ENCODE measurements at places on chromosomes 2 and 18.

DNA sequence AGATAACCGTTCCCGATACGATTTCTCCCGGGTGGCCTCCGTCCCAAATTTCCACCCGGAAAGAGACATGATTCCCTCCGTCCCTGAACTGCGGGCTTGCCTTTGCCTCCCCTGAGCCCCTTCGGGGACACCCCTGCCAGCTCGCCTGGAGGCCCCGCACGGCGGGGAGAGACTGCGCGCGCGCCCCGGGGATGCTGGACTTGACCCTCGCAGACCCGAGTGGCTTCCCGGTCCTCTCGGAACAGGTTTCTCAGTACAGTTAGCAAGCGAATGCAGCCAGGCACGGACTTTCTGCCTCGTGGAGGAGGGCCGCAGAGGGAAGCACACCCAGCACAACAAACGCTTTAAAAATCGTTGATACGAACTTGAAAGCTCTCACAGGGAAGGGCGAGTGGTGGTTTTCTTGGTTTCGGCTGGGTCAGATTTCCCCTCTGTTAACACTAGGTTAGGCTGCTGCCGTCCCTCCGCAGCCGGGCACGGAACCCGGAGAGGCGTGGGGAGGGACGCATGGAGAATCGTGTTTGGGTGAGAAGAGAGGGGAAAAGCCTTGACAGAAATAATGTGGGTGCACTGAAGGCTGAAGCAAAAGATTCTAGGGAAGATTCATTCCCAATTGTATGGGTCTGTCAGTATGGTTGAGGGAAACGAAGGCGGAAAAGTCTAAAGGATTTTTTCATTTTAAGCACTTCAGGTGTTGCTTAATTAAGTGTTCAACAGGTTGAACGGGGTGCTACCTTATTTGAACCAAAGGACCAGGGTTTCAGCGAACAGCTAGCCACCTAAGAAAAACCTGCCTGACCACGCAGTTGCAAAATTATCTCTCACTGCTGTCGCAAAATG lies 916 bp downstream of the TNFRSF11A start:
- no peak for DNase-seq

DNA sequence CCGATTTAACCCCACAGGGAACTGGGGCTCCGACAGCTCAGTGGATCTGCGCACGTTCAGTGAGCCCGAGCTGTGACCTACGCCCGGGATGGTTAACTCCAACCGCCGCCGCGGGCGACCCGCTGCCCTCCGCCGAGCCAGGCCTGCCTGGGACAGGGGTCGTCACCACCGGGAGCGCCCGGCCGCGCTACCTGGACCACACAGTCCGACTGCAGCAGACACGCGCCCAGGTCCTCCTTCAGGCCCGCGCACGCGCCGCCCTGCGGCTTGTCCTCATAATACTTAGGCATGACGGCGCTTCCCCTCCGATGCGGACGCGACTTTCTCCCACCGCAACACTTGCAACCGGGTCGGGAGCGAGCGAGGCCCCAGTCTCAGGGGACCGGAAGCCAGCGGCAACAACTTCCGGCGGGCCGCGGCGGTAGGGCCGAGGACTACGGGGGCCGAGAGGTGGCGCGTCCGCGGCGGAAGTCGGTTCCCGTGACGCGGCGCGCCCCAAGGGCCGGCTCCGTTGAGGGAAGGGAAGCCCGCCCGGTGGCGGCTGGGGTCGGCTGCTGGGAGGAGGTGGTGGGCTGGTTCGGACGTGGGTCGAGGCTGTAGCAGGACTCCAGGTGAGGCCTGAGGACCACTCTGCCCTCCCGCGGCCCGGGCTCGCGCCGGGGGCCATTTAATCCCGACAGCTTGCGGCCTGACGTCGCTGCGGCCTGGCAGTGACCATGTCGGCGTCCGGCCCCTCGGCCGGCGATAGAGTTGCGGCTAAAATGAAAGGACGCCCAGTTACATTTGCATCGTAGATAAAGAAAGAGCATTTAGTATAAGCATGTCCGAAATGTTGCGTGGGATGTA lies at the start of the genes COA5 and UNC50:
Gene COA5 (minus strand): TSS at position 397 of the 846 bp plus-strand sequence. CDS start 107 bp downstream, at position 290.
Gene UNC50 (plus strand): TSS at position 474 of the 846 bp plus-strand sequence. CDS start 1,171 bp downstream, outside the sequence.
- DNase-seq = peak; percentile 89

GRCh38 chr2:208657468-208657867 lies 250.9 kb downstream of the PTH2R start:
- no peak for DNase-seq

GRCh38 chr2:107984707-107985106 lies 1.6 kb upstream of the SLC5A7 start:
- no peak for DNase-seq

GRCh38 chr2:55232863-55233657 lies 572 bp downstream of the RPS27A start:
- DNase-seq = peak; percentile 57

DNA sequence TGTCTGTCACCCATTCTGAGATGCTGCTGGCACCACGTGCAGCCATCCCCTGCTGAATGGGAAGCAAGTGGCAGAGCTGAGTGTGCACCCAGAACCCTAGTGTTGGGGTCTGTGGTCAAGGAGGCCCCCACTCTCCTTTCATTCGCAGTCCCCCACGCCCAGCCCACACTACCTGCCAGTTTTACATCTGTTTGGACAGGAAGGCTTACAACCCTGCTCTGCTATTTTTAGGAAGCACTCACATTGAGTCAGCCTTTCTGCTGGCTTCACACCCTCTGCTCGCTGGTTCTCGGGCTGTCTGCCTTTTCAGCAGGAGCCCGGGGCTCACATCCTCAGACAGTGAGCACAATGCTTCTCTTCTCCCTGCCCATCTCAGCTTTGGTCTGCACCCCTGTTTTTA lies 10.7 kb upstream of the ADCY3 start:
- no peak for DNase-seq

GRCh38 chr2:62199392-62200125 lies 3.6 kb downstream of the B3GNT2 start:
- no peak for DNase-seq

GRCh38 chr2:161139098-161139987 lies 20.9 kb upstream of the TANK start:
- DNase-seq = peak; percentile 77

DNA sequence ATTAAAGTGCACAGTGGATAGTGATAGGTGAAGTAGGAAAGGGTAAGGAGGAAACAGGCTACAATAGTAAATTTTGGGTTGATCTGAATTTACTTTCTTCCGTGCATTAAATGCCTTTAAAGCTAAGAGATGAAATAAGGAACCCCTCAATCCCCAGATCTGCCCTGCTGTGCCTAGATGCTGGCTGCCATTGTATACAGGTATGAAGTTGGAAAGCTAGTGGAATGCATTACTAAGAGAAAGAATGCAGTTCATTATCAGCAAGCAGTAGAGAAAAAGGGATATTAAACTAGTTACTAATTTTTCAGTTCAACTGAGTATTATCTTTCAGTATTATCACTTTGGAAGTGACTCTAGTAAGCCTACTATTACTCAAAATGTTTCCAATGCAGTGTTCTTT lies 93.3 kb downstream of the WDPCP start:
- no peak for DNase-seq

DNA sequence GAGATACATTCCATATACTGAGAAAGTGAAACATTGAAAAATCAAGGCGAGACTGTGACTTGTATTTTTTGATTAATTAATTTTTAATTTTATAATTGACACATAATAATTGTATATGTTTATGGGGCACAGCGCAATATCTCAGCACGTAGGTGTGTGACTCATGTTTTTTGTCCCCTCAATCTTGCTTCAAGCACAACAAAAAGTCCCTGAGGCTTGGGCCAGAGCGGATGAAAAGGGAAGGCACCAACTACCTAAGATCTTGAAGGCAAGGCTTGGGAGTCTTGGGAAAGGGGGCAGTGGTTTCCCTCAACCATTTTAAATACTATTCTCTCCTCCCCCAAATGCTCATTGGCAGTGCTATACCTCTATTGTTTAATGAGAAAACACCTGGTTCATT lies 9.9 kb downstream of the SGPP2 start:
- DNase-seq = no peak

DNA sequence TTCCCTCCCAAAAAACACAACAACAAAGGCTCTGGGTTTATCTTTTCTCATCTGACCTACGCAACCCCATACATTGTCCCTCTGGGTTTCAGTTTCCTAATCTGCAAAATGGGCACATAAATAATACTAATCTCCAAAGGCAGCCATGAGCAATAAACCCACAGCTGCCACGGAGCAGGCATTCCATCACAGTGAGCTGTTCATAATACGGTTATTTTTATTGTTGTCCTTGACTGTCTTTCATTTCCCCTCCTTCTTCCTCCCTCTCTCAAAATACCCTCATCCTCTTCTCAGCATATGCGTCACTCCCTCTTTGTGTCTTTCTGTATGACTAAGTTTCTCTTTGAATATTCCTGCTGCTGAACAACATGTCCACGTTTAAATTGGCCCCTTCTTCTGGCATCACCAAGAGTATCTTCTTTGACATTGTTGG lies 129.8 kb upstream of the CAB39 start:
- DNase-seq = peak; percentile 13

DNA sequence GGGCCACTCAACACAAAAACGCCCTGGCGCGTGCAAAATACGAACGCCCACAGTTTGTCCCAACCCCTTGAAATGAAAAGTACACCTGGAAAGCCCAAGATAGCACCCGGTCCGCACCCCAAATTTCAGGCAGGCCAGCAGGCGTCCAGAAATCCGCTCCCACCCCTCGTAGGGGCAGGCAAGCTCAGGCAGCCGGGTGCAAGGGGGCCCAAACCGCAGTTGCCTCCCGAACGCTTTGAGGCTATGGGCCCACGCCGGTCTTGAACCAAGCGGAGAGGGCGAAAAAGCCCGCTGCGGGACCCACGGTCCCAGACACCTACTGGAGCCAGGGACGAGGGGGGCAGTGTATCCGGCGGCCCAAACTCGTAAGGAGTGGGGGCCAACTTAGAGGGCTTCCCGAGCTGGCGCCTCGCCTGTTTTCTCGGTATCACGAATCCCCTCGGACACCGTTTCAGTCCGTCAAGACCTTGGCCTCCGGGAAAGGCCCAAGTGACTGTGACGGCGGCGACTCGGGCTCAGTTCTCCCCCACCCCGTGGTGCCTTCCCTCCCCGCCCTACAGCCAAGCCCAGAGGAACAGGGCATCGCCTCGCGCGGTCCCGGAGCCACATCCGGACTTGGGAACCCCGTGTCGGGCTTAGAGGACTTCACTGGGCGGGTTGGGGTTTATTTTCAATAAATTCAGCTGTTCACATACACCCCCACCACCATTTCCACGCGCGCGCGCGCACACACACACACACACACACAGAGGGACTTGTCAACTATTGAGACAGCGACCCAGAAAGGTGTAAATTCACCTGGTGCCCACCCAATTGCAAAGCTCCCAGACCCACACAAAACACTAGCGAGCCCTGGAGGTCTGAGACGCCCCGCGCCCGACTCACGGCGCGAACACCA lies 6.2 kb upstream of the SATB2 start:
- DNase-seq = no peak

DNA sequence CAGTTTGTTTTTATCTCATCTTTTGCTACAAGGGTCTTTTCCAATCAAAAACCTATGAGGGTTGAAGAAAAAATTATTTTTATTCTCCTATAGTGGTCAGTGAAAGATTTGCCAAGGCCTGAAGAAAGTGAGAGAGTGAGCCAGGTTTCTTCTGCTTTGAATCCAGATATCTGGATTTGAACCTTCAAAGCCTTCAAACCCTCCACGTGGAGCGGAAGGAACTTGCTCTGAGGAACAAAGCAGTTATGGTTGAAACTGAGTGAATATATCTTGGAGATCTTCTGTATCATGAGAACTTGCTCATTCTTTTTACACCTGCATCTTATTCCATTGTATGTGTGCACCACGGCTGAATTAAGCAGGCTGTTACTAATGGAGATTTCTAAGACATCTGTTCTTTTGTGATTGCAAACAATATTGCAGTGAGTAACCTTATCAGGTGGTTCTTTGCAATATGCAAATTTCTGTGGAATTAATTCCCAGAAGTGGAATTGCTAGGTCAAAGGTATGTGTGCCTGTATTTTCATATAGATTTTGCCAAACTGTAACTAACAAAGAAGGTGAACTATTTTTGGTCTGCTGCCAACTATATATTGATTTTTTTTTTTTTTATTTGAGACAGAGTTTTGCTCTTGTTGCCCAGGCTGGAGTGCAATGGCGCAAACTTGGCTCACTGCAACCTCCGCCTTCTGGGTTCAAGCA lies 147.9 kb downstream of the B3GNT2 start:
- no peak for DNase-seq

GRCh38 chr2:240926516-240927389 lies 20.6 kb downstream of the CROCC2 start:
- no peak for DNase-seq

- DNase-seq = no peak
These were observed 493 bp upstream of the BBS5 start for GRCh38 chr2:169478745-169479256.

GRCh38 chr18:55385770-55386169 lies 202.2 kb downstream of the TCF4 start:
- no peak for DNase-seq

DNA sequence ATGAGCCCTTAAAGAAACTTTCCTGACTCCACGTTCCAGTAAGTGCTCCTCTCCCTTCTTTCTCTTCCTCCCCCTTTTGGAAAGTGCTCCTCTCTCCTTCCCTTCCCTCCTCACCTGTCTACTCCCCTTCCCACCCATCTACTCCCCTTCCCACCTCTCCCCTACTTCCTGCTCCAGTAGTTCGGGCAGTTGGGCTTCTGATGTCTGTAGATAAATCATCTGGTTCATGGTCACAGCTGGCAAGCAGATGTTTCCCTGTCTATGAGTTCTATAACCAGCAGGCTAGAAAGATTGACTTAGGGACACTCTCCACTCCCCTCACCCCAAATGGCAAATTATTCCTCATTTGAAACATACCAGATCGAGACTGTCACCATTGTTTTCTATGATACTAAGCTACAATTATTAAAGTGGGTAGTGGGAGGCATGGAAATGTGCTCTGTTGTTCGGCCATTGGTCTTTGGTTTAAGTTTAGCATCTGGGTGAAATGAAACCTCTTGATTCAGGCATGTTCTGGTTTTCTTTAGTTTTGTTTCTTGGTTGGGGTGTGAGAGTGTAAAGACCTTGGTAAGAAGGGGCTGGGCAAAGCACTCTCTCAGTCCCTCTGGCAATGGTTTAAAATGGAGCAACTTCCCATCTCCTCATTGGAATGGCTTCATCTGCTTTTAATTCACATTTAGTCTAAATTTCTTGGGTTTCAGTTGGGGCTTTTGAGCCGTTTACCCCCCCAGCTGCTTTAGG lies 413.2 kb upstream of the SPRED2 start:
- DNase-seq = no peak

DNA sequence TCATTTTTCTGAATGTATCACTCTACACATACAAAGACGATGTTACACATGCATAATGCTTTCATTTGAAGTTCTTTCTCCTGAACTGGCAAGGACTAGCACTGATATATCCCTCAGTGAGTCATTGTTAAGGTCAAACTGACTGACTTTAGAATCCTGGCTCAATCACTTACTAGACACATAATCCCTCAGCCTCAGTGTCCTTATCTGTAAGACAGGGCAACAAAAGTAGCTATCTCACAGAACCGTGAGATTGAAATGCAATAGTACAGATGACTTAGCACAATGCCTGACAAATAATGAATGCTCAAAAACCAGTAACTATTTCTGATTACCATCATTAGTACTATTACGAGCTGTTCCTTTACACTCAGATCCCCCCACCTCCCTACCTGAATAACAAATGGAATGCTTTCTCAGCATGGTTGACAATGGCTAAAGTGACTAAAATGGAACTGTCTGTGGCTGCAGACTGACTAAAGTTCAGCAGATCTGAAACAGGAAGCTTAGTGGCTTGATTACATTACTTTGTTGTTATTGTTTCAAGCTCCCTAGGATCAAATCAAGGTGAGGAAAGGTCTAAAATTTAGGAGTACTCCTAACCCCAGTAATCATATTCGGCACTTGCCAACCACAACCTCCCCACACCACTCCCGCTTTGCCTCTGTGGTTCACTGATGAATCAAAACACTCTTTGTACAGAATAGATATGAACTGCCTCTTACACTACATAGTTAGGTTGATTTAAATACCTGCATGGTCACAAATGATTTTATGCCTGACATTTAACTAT lies 35.8 kb upstream of the CACNB4 start:
- no peak for DNase-seq

- no peak for DNase-seq
These were observed 21.1 kb downstream of the PLB1 start for GRCh38 chr2:28516950-28517349.

All from CD4-positive, alpha-beta T cell treated with Interleukin-4 for 4 hours (primary cell).